ENCODE measurements at places on chromosomes 6 and 20.

GRCh38 chr20:54305421-54305820 is 97.5 kb downstream of the PFDN4 start:
- DNase-seq, result no peak

DNA sequence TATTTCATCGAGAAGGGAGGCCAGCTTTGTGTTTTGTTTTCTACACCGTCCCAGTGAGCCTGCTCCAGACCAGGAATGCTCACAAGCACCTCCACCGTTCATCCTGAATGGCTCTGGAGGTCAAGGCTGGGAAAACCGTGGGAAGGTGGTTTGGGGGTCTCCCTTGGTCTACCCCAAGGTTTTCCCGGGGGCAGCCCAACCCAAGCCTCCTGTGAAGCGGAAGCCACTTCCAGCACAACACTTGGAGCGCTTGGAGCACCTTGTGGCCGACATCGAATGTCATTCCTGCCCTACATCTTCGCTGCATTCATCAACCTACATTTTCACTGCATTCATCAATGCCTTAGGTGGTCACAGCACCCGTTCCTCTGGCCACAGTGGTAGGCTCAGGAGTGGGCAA is 255.6 kb upstream of the PMEPA1 start:
- no peak for DNase-seq

GRCh38 chr6:88848870-88849269 is 114.5 kb downstream of the RNGTT start:
- DNase-seq, result no peak

GRCh38 chr6:48744948-48745347 is 634.0 kb upstream of the PTCHD4 start:
- no peak for DNase-seq

DNA sequence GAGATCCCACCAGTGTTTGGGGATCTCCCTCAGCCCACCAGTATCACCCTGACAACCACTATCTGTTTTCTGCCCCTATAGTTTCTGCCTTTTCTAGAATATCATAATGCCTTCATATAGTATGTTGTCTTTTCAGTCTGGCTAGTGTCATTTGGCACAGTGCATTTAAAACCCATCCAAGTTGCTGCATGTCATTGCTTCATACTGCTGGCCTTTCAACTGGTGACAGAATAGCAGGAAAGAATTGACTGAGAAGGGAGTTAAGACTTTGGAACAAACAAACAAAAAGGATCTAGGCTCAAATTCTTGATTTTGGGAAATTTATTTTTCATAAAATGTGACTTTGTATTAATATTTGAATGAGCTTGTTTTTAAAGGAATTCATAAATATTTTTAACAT is 4.5 kb downstream of the LMBRD1 start:
- DNase-seq, result no peak

GRCh38 chr6:19327661-19328060 is 509.5 kb upstream of the ID4 start:
- DNase-seq, result no peak

- DNase-seq, result no peak
Measured at GRCh38 chr6:149046822-149047246, 270.7 kb upstream of the TAB2 start.

DNA sequence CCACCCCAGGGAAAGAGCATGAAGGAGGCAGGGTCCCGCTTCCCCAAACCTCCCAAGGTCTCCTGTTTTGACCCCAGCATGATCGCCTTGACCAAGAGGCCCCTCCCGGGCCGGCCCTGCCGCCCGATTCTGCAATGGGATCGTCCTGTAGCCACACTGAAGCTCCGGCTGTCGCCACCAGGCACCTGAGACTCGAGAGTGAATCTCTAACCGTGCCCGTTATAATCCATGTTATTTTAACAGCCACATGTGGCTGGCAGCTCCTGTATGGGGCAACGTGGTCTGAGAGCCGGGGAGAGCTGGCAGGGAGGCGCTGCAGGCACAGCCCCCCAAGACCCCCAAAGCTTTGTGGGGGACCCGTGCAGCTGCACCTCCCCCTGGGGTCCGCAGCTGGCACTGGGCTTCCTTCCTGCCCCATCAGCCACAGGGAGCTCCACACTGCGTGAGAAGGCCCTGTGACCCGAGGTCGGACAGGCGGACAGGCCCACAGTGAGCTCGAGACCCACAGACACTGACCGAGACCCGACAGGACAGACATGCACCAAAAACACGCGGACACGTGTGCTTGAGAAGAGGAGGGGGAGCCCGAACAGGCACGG is 51.3 kb downstream of the KCNQ2 start:
- no peak for DNase-seq

GRCh38 chr20:29119141-29119540 is 2138.3 kb upstream of the DEFB115 start:
- DNase-seq, result no peak

DNA sequence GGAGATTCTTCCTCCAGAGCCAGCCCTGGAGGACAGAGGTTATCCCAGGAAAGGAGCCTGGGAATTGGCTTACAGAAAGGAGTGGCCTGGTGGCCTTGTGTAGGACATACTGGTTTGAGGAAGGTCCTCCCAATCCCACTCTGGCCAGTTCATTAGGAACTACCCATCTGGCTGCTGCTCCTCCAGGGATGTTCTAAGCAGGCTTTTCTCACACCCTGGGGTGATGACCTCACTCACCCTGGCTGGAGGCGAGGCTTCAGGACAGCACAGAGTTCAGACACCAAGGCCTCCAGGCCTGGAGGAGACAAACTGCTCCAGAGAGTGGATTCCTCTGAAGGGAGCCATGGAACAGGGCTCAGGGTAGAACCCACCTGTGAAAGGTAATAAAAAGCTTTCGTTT is 8.9 kb downstream of the GNMT start:
- no peak for DNase-seq

DNA sequence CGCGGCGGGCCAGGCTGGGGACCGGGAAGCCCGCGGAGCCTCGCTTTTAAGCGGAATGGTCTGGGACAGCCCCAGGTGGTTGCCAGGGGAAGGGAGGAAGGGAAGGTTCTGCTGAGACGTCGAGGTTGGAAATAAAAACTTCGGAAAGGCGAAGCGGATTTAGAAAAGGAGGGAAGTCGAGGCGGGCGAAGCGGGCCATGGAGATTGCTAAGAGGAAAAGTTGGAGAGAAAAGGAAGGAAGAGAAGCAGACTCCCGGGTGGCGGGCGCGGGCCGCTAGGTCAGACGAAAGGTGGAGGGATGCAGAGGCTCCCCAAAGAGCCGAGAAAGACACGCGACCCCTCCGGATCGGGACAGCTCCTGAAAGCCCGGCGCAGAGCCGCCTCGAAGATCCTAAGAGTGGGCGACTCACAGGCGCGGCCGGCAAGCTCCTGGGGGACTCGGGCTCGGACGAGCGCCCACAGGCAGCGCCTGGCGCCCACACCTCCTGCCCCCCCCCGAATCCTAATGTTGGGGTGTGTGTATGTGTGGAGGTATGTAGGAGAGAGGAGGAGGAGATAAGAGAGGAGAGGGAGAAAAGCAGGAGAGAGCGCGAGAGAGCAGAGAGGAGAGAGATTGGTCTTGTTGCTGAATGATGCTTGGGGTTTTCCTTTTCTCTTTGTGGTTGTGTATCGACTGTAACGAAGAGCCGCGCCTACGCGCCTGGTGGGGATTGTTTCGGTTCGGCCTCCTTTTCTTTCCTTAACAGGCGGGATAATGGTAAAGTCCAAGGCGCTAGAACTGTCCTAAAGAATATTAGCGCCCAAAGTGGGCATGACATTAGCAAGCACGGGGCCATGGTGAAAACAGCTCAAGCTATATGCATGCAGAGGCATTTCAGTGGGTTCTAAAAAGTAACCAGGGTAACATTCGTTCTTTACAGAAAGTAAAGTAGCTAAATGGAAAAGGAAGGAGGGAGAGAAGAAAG is 1.5 kb downstream of the TFAP2B start:
- no peak for DNase-seq

DNA sequence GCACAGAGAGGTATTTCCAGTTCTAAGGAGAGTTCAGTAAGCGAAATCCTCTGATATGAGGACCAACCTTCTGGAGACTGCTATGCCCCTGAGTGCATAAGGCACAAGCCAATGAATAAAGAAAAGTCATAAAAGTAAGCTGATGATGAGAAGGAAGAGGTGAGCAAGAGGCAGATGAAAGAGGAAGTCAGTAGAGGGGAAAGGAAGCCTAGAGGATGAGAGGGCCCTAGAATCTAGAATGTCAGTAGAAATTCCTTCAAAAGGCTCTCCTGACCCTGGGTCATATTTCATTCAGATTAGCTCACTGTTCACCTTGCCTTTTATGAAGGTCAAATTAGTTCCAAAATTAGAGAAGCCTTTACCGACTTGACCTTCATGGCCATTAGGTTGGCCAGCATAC is 209.2 kb downstream of the CD83 start:
- no peak for DNase-seq

GRCh38 chr20:3161316-3162079 is 1.8 kb upstream of the FASTKD5 start:
- DNase-seq, result no peak

All from GM13976 (cell line).